ENCODE measurements at places on chromosomes 11 and 22.

- DNase-seq, result no peak
Measured at GRCh38 chr11:24567380-24567779, 70.5 kb downstream of the LUZP2 start.

DNA sequence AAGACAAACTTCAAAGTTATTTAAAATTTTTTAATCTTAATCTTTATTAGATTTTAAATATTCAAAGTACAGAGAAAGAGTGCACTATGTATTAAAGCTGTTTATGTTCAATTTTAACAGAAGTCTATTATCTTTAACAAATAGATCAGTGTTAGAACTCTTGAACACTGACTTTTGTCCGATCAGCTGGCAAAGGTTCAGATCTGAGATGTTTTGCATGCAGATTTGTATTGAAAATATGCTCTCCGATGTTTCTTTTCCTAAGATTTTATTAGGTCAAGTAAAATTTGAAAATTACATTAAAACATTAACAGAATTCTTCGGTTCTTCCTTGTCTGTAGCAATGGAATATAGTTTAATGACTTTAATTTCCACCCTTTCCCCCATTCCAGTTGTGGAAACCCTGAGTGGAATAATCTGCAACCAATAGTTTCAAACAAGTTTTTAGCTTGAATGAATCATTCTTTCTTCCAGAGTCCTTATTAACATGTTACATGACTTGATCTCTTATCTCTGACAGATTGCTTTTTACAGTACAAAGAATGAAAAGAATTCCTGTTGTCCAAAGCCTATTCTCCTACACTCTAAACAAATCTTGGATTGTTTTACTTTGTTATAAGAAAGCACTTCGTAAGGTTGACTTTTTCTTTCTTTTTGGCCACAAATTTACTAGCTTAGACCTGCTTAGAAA, 11.4 kb upstream of the TCP11L1 start:
- DNase-seq, result no peak

GRCh38 chr11:117456027-117456720, 128.5 kb downstream of the CEP164 start:
- DNase-seq, result no peak

- no peak for DNase-seq
Measured at GRCh38 chr11:108854346-108854745, 189.5 kb downstream of the DDX10 start.

- DNase-seq, result no peak
Measured at GRCh38 chr11:93850594-93851018, at the start of gene VSTM5. Gene VSTM5 (minus strand): TSS chr11:93850618. CDS start chr11:93850502, 116 bp downstream.

DNA sequence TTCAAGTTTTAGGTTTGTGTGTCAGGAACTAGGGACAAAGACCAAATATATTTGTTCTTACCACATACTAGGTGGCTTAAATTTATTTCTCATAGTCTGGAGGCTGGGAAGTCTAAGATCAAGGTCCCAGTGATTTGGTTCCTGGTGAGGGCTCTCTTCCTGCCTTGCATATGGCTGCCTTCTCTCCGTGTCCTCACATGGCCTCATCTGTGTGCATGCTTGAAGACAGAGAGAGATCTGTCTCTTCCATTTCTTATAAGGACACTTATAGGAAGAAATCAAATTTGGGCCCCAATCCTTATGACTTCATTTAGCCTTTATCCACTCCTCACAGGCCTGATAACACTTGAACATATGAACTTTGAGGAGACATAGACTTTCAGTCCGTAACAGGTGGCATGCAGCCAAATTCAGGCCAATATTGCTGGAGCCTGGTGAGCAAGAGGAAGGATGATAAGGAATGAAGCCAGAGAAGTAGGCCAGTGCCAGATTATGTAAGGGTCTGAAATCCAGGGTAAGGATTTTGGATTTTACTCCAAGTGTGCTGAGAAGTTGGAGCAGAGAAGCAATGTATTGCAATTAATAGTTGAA, 35.1 kb downstream of the TTC17 start:
- no peak for DNase-seq
